ENCODE measurements at places on chromosomes 12 and 14.

GRCh38 chr12:10170216-10170615 is 1.7 kb downstream of the OLR1 start:
- DNase-seq: no peak

DNA sequence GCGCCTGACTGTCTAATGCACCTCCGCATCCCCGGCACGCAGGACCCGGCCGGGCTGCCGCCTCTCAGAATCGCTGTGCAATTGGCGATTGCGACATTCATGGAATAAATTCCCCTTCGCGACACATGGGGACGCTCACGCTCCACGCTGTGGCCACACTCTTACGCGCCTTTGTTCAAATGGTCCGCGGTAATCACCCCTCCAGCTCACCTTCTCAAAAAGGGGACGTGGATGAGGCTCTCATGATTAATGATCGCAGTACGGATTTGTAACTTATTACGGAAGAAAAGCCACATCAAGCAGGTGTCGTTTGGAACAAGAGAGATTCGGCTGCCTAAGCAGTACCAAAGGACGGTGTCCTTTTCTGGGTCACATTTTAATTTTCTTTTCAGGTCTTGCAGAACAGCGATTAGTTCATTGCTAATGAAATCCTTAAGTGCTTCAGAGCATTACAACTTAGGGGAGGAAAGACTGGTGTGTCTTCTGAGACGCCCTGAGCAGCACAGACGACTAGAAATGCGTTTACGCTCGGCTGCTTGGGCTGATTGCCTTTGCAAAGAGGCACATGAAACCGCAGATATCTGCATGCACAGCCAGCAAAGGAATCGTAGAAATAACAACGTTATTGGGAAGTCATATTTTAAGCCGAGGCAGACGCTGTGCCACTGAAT is 37.3 kb upstream of the ADGRD1 start:
- DNase-seq: no peak

GRCh38 chr14:88352698-88353097 is 29.6 kb upstream of the KCNK10 start:
- DNase-seq: no peak

GRCh38 chr12:42786400-42787148 is 197.0 kb upstream of the PRICKLE1 start:
- DNase-seq: no peak

DNA sequence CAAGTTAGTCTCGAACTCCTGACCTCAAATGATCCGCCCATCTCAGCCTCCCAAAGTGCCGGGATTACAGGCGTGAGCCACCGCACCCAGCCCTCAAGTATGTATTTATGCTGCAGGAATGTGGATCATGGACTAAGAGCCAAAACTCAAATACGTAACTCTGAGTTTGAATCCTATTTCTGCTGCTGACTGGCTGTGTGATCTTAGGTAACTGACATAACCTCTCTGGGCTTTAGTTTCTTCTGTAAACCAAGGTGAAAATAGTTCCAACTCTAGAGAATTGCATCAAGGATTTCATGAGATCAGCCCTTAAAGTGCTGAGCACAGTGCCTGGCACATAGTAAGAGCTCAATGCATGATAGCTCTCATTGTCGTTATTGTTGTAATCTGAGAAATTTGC is 37.4 kb downstream of the HSPB8 start:
- no peak for DNase-seq

GRCh38 chr12:106758349-106759110 is 16.0 kb upstream of the RIC8B start:
- DNase-seq: no peak

GRCh38 chr12:129226851-129227250 is 373.6 kb downstream of the GLT1D1 start:
- DNase-seq: no peak

DNA sequence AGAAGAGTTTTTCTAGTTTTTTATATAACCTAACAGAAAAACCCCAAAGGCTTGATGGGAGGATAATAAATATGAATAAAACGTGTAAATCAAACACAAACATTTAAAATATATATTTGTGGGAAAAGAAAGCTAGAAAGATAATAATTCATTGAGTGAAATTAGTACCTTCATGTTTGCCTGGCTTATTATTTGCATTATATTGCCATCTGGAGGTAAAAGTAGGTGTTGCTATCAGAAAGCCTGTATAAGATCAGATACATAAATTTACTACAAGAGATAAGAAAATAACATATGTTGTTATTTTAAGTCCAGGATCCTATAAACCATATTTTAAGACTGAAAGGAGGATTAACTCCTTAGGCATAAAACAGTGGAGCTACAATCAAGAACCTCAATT is 77.7 kb downstream of the NTS start:
- no peak for DNase-seq

GRCh38 chr12:32290411-32290810 is 108.9 kb upstream of the FGD4 start:
- no peak for DNase-seq

- no peak for DNase-seq
These were observed 91.8 kb downstream of the RGS6 start for GRCh38 chr14:72024043-72024407.

DNA sequence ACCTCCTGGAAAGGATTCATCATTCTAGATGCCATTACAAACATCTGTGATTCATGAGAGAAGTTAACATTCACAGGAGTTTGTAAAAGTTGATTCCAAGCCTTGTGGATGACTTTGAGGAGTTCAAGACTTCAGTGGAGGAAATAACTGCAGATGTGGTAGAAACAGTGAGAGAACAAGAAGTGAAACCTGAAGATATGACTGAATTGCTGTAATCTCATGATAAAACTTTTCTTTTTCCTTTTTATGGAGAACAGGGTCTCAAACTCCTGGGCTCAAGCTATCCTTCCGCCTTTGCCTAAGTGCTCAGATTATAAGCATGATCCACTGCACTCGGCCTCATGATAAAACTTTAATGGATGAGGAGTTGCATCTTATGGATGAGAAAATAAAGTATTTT is 64.5 kb upstream of the GTF2A1 start:
- DNase-seq: no peak

DNA sequence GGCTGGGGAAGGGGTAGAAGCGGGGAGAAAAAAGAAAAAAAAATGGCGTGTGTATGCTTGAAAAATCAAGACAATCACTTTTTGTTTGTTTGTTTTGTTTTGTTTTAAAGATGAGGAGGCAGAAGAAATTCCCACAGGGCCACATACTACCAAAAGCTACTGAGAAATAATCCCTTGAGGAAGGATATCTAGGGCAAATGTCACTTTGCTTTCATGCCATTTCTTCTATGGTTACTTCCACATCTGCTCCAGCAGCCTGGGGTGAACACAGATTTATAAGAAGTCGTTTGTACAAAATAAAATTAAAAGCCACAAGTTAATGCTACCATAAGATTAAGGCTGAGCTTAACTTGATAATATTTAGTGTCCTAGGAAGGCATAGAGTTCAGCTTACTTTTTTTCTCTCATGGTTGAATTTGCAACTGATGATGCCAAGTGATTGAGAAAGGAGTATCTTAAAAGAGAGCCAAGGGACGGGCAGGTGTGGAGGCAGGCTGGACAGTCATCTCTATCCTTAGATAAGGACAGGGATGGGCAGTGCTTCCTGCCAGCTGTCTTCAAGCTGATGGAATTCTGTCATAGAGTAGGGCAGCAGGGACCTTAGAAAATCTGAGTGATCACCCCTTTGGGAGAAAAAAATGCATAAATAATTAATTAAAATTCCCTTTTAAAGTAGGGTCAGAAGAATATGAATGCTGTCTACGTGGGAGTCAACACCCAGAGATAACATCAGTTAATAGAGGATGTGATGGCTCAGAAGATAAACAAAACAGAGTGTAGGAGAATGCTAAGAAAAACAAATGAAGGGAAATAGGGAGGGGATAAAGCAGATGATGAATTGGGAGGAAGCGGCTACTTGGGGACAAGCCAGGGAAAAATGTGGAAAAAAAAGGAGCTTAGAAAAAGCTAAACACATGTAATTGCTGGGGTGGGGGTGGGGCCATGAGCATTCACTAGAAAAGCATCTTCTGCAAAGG is 57.1 kb downstream of the DYRK2 start:
- DNase-seq: no peak

DNA sequence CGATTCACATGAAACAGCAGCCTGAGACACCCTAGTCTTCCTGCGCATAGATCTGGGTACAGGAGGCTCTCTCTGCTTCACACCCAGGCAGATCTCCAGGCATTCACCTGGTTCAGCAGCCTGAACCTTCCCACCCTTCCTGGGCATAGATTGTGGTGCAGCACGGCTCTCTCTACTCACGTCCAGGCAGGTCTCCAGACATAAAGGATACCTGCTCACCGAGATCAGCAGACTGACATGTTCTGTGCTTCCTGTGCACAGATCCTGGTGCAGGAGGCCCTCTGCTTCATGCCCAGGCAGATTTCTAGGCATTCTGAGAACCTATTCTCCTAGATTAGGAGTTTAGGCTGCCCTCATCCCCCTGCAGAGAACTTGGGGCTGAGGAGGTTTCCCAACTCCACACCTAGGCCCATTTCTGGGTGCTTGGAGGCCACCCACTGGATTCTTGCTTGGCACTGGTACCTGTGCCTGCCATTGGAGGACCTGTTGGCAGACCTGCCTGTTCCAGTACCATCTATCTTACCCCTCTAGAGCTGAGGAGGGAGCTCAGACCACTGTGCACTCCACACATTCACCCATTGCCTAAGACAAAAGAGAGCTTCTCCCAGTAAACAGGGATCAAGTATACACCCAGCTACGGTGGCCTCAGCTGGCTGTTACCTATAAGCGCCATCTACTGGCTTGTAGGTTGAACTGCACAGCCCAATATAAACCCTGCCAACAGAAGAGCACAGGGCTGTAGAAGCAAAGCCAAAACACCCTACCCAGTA is 28.0 kb upstream of the GARIN6 start:
- DNase-seq: no peak

- DNase-seq: no peak
These were observed 465 bp downstream of the ADSS1 start for GRCh38 chr14:104724407-104724980.

GRCh38 chr12:53186745-53187144 is 6.0 kb upstream of the CSAD start:
- no peak for DNase-seq

DNA sequence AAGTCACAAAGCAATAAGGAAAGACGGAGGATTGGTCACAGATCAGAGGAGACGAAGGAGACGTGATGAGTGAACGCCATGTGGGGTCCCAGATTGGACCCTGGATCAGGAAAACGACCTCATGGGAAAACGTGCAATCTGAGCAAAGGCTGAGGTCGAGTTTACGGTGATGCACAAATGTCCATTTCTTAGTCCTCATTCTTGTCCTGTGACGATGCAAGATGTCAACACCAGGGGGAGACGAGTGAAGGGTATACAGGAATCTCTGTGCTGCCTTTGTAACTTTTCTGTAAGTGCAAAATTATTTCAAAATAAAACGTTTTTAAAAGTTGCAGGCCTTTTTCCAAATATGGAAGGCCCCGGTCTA is 329.8 kb downstream of the MED13L start:
- DNase-seq: no peak

DNA sequence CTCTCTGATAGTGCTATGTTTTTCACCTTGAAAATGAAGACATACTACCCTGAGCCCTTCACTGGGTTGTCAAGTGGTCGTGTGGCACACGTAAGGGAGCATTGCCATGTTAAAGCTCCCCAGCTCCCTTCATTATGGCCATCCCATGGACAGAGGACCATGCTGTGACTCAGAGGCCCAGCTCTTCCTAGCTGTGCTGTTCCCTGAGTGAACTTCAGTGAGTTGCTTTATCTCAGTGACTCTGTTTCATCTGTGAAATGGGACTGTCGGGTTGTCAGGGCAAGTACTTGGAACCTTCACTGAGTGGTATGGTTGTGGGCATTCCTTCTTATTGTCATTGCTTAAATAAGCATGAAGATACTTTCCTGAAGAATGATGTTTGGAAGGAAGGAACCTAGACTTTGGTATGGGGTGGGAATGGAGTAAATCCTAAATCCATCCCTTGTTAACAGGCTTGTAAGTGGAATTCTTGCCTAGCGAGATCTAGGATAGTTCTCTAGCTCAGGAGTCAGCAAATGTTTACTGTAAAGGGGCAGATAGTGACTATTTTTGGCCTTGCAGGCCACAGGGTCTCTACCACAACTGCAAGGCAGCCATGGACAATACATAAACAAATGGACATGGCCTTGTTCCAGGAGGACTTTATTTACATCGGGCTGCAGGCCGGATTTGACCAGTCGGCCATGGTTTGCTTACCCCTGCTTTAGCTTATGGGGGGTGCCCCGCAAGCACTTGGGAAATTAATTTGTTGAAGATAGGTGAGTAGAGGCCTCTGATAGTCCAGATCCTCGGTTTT is 283.5 kb downstream of the ZFP36L1 start:
- no peak for DNase-seq

GRCh38 chr14:105041841-105042765 is 21.2 kb upstream of the CDCA4 start:
- DNase-seq: no peak

- no peak for DNase-seq
These were observed 194.6 kb upstream of the FSCB start for GRCh38 chr14:44701563-44702263.

DNA sequence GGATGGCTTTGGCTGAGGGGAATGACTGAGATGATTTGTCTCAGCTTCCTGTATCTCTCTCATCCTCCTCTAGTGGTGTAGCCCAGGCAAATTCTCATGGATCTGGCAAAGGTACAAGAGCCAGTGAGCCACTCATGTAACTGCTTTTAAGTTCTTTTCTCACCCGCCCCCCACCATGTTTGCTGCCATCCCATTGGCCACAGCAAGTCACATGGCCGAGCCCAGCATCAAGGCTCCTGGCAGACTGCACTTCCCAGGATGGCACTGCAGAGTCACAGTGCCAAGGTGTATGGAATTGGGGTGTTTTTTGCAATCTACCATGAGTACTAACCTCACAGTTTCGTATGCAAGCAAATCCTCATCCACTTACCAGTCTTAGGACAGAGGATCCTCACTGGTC is 50.9 kb downstream of the CHST11 start:
- no peak for DNase-seq

- DNase-seq: peak; percentile 2
These were observed 106.0 kb upstream of the TMTC1 start for GRCh38 chr12:29889737-29890136.

DNA sequence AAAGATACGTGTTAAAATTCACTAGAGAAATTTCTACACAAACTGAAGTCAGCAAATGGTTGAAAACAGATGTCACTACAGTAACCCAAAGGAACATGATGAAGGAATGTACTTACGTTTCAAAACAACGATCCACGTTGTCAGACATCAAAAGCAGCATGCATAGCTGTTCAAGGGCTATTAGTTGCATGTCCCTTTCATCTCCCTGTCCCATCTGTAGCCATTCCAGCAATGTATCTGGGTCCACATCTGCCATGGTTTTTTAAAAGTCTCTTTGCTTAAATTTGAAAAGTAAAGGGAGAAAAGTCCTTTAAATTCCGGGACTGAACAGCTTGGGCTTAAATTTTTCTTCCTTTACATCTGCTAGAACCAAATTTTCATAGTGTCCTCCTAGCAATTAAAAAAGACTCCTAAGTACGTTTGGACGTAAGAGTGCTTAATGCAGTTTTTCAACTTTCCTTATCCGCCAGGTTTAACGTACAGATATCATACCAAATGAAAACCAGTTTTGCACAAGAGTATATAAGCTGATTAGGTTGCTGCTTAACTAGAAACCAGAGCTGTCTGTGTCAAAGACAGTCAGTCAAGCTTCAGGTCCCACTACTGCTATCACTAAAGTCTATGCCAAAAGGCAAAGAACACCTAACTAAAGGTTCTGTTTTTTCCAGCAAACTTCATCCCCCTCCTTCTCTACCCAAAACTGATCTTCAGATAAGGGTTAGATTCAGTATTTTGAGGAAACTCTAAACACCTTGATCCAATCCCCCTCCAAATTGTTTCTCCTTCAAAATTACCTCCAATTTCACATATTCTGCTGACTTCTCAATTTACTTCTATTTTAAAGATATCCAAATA is 1.7 kb downstream of the HECTD1 start:
- DNase-seq: no peak

- no peak for DNase-seq
These were observed 1215.4 kb upstream of the USP15 start for GRCh38 chr12:61044766-61045165.
